ENCODE measurements at places on chromosomes 11 and 22. TPM values are rescaled to one million over a fixed set of nuclear protein-coding genes. Genes with fewer than 3 reads are reported as not detected.

TRPC6 gene
- 14.3 TPM for total RNA-seq

CCDC86 gene
- total RNA-seq: 11.7 TPM

MPZL2 gene
- 12.8 TPM for total RNA-seq

DNA sequence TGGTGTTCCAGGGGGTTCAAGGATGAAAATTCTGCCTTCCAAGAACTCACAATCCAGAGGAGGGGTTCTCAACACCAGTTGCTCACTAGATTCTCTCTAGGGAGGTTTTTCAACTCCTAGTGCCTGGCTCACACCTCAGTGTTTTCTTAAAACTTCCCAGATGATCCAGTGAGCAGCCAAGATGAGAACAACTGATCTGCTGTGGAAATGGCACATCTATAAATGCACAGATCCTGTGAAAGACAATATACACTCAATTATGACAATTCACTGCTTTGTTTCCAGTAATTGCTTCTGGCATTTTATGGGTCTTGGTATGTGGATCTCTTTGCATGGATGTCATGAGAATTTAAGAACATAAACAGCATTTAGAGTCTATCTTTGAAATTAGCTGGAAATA, 45.2 kb upstream of the PRSS23 start:
- DNase-seq: no peak

DNA sequence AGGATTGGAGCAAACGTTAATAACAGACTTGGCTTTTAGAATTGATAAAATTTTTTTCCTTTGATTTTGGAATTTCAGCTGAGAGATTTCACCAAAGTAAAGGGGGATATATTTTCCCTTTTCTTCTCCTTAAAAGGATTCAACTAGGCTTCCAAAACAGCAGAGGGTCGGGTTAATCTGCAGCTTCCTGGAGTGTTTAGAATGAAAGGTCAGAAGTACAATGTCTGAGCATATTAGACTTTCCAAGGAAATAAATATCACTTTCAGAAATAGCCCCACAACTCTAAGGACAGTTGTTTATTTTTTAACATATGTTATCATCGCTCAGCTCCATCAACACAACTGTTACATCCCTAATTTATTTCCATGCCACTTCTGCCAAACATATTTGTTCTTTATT, 1532.9 kb upstream of the RAG2 start:
- no peak for DNase-seq

Measured in sigmoid colon (tissue), 7 donors.